ENCODE measurements at places on chromosomes 7 and 10. TPM values are rescaled to one million over a fixed set of nuclear protein-coding genes. Genes with fewer than 3 reads are reported as not detected.

NCF1 gene
- total RNA-seq: not detected

CUEDC2 gene
- total RNA-seq: 22.9 TPM

NACAD gene
- total RNA-seq: 1.4 TPM

GPR37 gene
- total RNA-seq: 1.2 TPM

PNLIPRP2 gene
- total RNA-seq: not detected

CPXM2 gene
- total RNA-seq: 122 TPM

MRC1 gene
- total RNA-seq: 25.3 TPM

ZNF398 gene
- total RNA-seq: 13.5 TPM

UCN3 gene
- not detected for total RNA-seq

MSMB gene
- not detected for total RNA-seq

IL2RA gene
- total RNA-seq: 5.1 TPM

CTAGE8 gene
- total RNA-seq: 17.1 TPM

CADPS2 gene
- total RNA-seq: 12.0 TPM

ZNF365 gene
- 6.3 TPM for total RNA-seq

ACSM6 gene
- 0.96 TPM for total RNA-seq

TDRD1 gene
- total RNA-seq: 0.24 TPM

NIPSNAP2 gene
- 32.3 TPM for total RNA-seq

METTL27 gene
- total RNA-seq: not detected

RAB19 gene
- total RNA-seq: not detected
